ENCODE measurements at places on chromosomes 6 and 20.

DNA sequence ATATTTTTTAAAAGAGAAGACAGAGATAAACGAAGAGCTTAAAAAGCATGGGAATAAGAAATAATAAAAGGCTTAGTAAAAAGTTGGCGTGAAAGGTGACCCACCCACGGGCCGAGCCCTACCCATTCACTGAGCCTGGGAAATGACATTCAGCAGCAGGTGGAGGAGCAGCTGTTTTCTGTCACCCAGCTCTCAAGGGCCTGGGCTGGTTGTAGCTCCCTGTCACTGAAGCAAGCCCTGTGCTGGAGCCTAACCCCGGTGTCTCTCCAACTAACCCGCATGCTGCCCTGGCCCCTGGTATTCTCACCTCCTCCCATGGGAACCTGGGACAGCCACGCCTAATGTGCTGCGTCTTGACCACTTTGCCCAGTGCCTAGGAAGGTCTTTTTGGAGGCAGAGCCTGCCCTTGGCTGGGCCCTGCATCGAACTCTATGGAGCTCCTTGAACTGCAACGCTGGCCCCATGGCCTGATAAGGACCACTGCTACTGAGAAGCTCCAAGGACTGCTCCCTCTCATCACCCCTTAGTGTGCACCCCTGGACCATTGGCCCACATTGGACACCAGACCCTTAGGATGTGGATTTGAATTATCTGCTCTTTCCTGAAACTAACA, 68.8 kb upstream of the IYD start:
- DNase-seq: no peak

DNA sequence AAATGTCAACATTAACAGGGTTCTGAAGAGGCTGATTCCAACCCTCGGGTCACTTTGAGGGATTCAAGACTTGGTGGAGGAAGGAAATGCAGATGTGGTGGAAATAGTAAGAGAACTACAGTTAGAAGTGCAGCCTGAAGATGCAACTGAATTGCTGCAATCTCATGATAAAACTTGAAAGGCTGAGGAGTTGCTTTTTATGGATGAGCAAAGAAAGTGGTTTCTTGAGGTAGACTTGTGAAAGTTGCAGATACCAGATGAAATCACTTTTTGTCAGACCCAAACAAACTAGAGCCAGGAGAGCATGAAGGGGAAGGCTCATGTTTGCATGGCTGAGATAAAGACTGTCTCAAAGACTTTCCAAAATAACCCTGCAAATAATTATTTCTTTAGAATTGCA, 16.2 kb downstream of the ANKRD6 start:
- DNase-seq: no peak

- DNase-seq: no peak
These were observed 208.9 kb downstream of the TAF4 start for GRCh38 chr20:61856626-61857413.

GRCh38 chr20:62186887-62187866, 4.3 kb downstream of the MTG2 start:
- no peak for DNase-seq

DNA sequence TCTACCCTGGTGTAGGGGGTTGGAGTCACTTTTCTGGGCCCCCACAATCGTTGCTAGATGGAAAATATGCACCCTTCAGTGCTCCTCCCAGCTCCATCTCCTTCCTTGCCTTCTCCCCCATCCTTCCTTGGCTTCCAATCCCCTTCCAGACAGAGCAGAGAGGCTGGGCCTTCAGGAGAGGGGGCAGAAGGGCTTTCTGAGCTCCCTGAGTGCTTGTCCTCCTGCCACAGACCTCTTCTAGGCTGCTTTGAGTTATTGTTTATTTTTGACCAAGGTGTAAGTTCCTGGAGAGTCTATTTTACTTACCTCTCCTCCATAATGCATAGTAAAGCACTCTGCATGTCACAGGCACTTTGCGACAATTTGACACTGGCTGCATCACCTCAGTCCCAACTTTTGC, 96.4 kb upstream of the CNKSR3 start:
- DNase-seq: no peak

DNA sequence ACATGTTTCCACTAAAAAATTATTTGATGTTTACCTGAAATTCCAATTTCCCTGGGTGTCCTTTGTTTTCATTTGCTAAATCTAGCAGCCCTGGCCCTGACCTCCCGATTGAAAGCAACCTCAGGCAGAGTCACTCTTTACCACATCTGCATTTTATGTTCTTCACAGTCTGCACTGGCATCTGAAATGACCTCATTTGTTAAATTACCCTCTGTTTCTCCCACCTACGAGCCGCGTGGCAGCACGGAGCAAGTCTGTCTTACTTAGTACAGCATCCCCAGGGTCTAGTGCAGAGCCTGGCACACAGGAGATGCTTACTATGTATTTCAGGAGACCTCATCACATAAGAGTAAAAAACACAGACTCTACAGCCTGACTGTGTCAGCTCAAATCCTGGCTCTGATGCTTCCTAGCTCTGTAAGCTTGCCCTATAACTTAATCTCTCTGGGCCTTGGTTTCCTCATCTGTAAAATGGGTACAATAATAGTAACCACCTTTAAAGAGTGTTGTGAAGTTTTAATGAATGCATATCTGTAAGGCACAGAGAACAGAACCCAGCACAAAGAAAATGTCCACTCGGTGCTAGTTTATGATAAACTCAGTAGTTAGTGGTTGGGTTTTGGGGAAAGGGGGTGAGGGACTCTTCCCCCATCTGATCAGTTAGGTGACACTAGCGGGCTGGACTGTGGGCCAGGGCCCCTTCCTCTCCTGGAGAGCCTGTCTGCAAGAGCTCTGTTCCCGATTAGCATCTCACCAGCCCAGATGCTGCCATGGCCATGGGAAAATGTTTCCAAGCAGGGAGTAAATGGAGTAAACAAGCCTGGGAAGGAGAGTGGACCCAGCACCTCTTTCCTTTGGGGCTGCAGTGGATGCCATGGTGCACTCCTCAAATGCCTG, 88.2 kb downstream of the PREX1 start:
- no peak for DNase-seq

DNA sequence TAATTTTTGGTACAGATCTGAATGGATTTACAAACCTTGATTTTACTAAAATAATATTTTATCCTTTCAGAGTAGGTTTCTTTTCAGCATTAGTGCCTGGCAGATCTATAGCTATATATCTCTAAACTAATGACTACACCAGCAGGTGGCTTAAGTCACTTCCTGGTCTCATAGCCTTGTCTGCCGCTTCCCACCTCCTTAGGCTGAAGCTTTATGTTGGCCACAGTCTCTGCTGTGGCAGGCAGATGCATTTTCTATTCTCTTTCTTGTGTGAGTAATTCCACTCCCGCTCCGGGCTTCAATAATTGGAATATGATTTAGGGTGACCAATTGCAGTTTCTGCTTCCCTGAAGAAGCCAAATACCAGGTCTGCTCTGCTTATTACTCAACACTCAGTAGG, 226.8 kb upstream of the HS3ST5 start:
- no peak for DNase-seq

DNA sequence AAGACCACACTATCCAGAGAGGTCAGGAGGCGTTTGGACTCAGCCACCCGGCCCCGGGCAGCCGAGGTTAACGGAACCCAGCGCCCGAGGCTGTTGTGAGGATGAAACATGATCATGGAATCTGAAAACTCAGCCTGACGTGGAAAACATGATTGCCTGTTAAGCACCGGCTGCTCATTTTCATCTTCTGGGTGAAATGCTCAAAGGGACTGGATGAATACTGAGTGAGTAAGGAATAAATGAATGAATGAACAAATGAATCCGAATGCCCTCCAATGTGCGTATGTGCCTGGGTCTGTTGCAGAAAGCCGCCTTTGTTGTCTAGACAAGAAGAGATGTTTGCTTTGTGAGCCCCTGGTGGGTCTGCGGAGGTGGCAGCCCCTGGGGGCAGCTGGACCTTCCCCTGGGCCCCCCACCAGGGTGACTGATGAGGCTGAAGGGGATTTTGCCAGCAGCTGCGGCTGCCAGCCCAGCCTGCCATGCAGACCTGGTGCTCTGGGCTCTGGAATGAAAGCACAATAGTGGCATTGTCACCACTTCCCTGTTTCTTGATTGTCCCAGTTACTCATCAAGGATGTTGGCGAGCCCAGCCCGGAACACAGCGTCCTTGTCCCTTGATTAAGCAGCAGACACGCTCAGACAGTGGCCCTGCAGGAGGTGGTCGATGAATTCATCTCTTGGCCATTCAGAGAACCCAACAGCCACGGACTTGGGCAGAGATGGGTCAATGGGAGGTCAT, 211.1 kb downstream of the ANKRD60 start:
- peak; percentile 36 for DNase-seq

DNA sequence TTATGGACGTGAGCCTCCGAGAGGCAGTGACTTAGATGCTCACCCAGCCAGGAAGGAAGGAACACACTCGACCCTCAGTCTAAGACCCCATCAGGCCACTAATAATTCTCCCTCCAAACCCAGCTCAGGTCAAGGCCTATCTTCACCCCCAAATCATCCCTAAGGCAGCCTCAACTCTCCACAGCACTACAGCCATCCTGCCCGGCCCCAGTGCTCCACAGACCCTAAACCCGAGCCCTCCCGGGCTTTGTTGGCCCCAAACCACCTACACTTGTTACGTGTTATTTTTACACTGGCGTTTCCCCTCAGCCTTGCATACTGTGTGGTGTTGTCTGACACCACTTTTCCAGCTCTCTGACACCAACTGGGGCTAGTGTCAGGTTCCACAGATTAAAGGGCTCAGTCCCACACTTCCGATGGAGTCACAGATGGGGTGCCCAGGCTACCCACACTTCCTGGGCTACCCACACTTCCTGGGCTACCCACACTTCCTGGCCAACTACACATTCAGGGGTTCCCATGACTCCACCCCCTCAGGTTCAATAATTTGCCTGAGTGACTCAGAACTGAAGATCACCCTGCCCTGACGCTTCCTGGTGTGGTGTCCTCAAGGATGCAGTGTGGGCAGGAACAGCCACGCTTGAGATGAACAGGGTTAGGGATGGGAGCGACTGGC, 25.3 kb downstream of the RBCK1 start:
- DNase-seq: peak; percentile 34

DNA sequence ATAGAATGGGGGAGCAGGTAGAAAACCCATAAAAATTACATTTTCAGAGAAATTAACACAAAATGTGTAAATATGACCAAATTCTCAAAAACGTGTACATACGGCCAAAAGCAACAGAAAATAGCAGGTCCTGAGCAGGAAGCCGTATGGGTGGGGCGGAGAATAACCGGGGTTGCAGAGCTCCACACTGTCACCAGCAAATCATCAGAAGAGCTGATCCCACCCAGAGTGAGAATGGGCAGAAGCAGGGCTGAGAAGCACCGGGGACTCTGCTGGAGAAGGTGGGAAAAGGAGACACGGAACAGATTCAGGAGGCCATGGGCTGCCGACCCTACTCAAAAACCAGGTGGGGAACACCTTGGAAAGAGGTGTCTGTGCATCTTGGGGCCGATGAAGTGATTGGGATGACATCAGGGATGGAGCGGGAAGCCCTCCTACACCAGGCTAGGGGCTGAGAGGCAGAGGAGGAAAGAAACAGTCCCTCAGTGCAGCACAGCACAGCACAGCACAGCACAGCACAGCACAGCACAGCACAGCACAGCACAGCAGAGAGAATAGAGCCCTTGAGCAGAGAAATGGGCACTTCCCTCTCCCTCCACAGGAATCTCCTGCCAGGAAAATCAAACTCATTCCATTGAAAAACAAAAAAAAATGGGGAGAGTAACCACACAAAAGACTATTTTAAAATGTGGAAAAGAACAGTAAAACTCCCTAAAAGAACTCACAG, 22.3 kb downstream of the STX7 start:
- no peak for DNase-seq

- DNase-seq: no peak
These were observed at the start of gene TGM3 for GRCh38 chr20:2295886-2296515. Gene TGM3, plus strand, starts transcription at chr20:2296001. Its CDS starts 63 bp downstream, at chr20:2296064.

DNA sequence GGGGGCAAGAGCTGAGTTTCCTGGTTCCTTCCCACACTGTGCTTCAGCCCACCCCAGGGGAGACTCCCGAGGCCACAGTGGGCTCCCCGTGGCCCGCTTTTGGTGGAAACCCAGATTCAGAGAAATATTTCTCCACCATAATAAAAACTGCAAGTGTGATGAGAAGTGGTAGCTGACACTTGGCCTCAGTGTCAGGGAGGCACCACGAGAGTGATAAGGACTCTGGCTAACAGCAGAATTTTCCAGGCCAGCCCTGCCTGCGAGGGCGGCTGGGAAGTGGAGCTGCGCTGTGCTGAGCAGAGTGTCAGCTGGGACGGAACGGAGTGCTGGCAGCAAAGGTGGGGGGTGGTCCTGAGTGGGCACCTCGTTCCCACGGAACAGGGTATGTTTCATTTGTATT, 22.5 kb downstream of the SPATA2 start:
- DNase-seq: no peak

DNA sequence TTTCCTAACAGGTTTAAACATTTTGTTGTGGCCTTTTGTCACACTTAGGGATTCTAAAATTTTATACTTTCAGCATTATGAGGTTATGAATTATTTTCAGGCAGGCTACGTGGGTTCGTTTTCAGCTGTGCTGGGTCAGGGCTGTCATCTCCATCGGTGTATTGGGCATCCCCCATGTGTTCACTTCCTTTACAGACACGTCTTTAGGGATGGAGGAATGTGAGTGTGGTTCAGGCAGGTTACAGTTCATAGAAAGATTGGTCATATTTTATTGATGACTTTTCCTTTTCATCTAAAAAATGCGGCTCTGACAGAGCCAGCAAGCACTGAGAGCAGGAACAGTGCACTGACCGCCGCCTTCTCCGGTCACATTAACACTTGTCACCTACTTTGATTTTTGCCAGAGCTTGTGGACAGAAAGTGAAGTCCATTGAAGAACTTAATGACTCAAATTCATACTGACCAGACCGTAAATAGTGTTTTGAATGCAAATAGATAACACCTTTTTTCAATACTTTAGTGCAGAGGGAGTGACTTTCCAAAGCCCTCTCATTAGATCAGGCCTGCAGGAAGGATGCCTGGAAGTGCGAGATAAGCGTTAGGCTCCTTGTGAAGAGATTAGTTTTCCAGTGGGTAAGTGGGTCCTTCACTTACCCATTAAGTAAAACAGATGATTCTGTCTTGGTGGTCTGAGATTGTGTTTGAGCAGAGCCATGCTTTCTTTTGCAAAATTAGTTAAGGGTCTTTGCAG, 113.1 kb downstream of the TIAM2 start:
- no peak for DNase-seq

DNA sequence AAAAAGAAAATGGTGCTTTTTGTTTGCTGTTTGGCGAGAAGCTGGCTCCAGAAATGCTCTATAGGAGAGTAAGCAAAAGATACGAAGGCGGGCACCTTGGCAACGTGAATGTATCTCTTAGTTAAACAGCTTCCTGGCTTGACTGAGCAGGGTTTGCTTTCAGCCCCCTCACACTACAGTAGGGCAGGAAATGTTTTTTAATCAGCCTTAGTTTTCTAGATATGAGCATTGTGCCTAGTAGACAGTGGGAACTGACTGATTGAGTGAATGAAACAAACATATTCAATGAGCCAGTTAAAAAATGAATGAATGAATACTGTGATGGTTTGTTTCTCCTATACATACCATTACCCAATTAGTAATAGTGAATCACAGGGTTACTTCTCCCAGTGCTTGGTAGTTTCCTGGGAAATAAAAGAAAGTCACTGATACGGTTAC, 19.9 kb downstream of the CAP2 start:
- no peak for DNase-seq

DNA sequence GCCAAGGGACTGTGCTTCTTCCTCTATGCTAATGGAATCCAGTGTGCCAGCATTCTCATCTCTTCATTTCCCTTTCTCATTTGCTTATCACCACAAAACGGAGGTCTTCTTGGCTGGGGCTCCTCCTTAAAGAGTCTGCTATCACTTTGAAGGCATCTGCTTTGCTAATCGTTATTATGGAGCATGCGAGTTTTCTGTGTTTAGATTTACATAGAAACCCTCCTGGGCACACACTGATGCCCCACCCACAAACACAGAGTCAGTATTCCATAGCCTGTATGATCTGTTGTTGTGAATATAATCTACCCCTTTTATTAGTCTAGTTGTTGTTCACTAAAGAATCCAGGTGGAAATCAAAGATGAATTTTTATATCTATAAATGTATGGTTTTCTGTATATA, 83.4 kb upstream of the XRN2 start:
- no peak for DNase-seq

Data from RKO (cell line).